AG20443 (cell line): ENCODE measurements at places on chromosomes 3 and 15.
A peak's percentile ranks its signal among the peaks of the same experiment; 100 is the strongest.

DNA sequence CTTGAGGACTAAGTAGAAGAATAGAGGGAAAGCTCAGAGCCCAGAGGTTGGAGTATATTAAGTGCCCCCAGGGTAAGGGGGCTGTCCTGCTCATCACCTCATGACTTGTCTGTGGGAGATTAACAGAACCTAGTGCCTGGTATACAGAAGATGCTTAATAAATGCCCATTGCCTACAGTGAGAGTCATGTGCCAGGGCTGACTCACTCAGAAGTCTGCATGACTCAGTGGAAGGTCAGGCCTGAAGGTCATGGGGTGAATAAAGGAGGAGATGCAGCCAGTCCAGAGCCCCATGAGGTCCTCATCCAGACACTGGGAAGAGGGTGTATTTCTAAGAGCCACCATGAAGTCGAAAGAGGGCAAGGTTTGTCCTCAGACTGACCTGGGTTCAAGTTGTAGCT is 62.5 kb upstream of the TLE3 start:
- DNase-seq: no peak

- no peak for DNase-seq
Measured at GRCh38 chr3:3110749-3111361, 681 bp upstream of the IL5RA start.

DNA sequence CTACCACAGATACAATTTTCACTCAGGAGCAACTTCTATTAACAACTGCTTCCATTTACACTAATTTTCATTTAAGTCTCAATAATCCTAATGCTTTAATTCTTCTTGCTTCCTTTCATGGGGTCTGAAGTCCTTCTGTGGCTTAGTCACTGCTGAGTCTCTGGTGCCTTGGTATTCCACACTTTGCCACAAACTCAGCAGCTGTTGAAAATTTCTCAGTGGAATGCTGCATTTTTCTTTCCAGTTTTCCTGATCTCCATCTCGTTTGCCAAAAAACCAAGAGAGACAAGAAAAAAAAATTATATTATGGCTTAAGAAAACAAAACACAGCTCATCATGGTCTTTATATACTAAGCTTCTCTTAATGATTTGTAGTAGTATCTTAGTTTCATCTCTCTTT is 269.2 kb upstream of the AZI2 start:
- no peak for DNase-seq

DNA sequence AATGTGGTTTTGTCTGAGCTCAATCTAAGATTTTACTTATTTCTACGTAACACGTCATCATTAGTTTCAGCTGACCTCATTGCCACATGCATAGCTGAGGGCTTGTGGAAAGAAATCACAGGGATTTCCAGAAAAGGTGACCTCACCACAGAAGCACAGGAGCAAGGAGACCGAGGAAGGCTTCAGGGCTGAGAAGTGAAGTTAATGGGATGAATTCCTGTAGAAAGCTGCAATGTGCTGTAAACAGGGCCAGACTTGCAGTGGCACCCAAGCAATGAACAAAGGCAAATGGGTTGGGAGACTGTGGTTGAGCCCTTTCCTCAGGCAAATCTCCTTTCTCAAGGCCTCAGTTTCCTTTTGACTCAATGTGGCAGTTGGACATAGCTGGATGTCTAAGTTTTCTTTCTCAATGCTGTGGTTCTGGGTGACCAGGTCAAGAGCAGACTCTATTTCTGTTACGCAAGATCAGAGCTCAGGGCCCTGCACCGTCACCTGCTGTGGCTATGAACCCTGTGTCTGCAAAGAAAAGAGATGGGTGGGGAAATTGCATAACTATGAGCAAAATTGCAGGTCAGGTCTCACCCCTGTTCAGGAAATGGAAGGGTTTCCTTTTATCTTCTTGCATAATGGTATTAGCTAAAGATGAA is 252.2 kb upstream of the TBL1XR1 start:
- peak; percentile 38 for DNase-seq

GRCh38 chr3:171832989-171833388 is 10.2 kb upstream of the TMEM212 start:
- no peak for DNase-seq

GRCh38 chr15:50426428-50426827 is 2.2 kb downstream of the USP8 start:
- no peak for DNase-seq

- peak; percentile 67 for DNase-seq
Measured at GRCh38 chr15:38038659-38039442, 104.4 kb downstream of the TMCO5A start.

- DNase-seq: peak; percentile 43
Measured at GRCh38 chr15:44193651-44194322, 1.3 kb downstream of the FRMD5 start.

DNA sequence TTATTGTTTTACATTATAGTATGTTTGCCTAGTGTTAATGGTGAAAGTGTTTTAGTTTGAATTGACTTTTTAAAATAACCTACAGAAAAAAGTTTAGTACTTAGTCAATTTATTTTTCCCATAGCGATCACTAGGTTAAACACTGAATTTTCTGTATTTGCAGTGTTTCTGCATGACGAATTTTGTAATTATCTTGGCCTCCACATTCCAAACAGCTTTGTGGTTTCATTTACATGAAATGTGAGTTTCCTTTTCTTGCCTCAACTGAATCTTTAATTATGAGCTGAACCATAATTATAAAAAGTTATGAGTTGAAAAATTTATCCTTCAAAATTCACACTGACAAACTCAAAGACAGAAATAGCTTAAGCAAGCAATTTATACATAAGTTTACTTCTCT is 235.5 kb downstream of the CTNNB1 start:
- peak; percentile 16 for DNase-seq

DNA sequence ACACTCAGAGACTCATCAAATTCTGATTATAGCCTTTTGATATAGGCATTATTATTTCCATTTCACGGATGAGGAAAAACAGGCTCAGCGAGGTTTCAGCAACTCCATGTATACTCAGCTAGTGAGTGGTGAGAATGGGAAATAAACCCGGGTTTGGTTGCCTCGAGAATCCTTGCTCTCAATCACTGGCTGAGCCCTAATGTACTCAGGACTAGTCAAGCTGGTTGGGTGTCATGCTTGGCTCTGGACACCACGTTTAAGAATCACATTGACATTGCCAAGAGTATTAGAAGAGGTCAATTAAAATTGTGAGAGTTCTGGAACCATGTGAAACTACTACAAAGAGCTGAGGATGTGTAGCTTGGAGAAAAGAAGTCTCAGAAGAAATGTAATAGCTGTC is 444.5 kb downstream of the MFSD1 start:
- DNase-seq: no peak

- no peak for DNase-seq
Measured at GRCh38 chr15:84982301-84982920, 755 bp downstream of the PDE8A start.

- no peak for DNase-seq
Measured at GRCh38 chr15:57415602-57416001, 39.3 kb downstream of the CGNL1 start.

GRCh38 chr3:166897811-166898210 is 482.3 kb downstream of the ZBBX start:
- DNase-seq: no peak

GRCh38 chr3:116299646-116300081 is 145.6 kb downstream of the LSAMP start:
- no peak for DNase-seq

- DNase-seq: peak; percentile 67
Measured at GRCh38 chr15:77527164-77527778, 105.4 kb downstream of the LINGO1 start.

- no peak for DNase-seq
Measured at GRCh38 chr3:21484828-21485144, 266.2 kb downstream of the ZNF385D start.

DNA sequence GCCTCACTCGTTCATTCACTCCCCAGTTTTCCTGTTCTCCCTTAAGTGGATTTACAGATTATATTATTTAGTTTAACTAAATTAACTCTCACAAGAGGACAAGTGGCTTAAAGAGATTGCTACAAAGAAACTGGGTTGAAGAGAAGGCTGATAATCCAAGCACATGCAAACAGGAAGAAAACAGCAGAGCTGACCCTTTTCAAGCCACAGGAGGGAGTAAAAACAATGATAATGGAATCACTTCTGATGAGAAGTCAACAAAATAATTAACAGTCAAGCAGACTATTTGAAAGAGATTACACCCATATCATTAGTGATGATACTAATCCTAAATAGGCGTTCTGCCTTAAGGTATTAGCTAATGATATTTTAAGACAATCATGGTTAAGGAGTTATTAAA is 31.7 kb downstream of the BOC start:
- DNase-seq: no peak

DNA sequence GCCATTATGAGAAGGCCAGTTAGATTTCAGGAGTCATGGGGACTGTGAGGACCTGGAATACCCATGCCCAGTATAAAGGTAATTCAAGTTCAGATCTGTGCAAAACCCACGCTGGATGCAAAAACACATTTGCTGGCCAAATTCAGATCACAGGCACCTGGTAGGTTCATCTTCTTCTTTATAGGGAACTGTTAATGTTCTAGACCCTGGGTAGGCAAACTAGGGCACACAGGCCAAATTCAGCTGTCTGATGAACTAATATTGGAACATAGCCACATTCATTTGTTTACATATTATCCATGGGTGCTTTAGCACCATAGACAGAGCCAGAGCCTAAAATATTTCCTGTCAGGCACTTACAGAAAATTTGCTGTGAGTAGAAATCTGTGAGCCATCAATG is 241.4 kb downstream of the PTPRG start:
- no peak for DNase-seq

DNA sequence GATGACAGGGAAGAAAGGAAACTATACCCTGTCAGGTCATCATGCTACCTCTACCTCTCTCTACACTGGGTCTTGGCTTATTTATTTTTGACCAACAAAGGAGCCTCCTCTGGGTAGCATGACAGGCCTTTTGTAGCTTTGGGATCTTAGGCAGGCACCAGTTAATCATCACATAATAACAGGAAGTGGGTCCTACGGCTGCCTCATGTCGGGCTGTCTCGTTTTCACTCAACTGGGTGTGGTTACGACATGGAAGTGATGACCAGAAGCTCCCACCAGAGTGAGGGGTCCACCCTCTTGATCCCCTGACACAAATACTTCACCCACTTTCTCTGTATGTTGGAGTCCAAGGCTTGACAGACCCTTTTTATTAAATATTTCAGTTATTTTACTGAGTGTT is 105.3 kb downstream of the CD47 start:
- no peak for DNase-seq

DNA sequence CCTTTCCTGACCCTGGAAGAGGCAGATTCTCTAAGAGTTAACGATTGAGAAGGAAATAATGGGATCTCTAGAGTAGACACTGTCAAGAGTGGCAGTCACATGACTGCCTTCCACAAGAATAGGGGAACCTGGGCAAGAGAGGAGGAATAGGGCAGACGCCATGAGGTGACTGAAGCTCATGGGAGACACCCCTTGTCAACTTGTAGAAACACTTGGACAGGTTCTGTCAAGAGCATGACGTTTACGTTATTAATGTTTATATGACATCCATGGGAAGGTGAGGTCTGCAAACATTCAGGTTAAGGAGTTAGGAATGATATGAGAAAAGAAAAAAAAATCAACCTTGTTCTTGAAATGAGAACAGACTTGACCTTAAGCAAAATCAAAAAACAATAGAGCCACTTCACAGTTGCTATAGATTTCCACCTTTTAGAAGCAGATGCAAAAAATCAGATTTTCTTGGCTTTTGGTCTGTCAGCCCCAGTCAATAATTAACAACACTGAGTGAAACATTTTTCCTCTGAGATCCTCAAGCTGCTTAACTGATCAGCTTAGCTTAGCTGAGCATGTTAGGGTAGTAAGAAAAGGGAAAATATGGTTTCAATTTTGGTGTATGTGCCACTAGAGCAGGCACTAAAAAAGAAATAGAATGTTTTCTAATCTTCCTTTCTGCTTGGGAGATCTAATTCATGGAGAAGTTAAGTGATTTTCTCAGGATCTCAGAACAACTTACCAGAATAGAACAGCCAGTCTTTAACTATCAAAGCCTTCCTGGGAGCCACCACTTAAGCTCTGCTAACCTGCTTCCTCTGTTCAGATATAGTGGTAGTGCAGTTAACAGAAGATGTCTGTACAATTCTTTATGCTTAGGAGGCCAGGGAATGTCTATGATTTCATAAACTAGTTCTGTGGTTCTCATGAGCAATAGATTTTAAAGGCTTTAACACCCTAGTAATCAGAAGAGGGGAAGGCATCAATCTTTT is 116.9 kb downstream of the B3GALNT1 start:
- DNase-seq: no peak

DNA sequence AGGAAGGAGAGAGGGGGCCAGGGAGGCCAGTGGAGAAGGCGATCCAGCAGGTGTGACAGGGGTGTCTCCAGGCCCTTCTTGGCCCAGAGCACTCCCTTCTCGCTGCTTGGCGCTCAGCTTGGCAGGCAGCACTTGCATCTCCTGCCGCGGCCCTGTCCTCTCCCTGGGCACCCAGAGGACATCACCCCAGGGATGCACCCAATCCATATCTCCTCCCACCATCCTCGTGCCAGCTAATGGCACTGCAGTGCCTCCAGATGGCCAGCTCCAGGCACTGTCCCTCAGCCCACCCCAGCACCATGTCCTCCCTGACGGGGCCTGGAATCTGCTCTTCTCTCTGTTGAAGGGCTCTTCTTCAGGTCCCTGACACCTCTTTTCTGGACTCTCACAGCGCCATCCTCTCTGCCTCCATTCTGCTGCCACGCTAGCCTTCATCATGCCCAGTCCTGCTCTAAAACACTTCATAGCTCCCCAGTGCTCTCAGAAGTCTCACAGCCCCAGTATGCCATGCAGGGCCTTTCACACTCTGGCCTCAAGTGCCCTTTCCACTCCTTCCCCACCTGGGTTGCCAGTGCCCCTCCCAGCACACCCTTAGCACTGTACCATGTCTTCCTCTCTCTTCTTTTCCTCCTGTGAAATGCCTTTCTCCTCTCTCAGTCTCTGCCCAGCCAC is 106.8 kb upstream of the SLC6A11 start:
- DNase-seq: no peak

- no peak for DNase-seq
Measured at GRCh38 chr3:52290596-52291507, 3.2 kb downstream of the GLYCTK start.
